SK-N-SH treated with all-trans-retinoic acid at 6 μM for 48 hours (cell line): ENCODE measurements at places on chromosomes 5 and 9.

DNA sequence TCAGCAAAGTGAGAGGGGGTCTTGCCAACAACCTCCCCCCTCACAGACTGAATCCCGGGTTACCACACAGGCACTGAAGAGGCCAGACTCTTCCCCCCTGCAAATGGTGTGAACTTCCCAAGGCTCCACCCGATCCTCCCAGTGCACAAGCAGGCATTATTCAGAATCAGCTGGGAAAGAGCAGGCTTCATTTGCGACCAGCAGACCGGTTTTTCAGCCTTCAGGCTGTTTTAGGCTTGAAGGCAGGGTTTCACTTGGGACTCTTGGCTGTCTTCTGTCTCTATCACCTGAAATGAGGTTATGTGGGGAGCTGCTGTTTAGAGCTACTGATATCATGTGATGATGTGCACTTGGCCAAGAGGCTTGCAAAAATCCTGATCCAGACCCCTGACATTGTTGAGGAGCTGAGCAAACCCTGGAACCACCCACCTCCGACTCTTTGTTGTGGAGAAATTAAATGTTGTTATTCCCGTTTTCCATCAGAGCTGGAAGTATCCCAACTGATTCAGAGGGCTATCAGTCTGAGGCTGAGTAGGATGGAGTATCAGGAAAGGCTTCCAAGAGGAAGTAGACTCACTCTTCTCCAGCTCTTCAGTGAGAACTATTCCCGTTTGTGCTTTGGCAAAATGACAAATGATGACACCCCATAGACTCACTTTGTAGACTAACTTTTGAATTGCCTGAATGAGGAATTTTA lies 63.3 kb upstream of the ZFR start:
- peak; percentile 27; the same call in 2 of the 3 replicates for ATAC-seq

DNA sequence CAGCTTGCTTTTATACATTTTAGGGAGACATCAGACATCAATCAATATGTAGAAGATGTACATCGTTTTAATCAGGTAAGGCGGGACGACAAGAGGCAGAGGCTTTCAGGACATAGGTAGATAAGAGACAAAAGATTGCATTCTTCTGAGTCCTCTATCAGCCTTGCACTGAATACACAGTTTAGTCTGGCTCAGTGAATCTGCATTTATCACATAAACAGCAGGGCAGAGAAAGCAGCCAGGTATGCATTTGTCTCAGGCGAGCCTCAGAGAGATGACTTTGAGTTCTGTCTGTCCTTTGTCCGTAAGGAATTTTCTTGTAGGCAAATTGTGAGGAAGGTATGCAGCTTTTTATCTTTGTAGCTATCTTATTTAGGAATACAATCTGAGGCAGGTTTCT lies 202.8 kb upstream of the TAS2R1 start:
- ATAC-seq = no peak

GRCh38 chr5:78242001-78242400 lies 52.5 kb downstream of the AP3B1 start:
- ATAC-seq = no peak

GRCh38 chr9:4400731-4401130 lies 89.5 kb upstream of the SLC1A1 start:
- ATAC-seq = no peak

- ATAC-seq = no peak
Measured at GRCh38 chr9:109476642-109477257, 21.4 kb downstream of the PTPN3 start.

DNA sequence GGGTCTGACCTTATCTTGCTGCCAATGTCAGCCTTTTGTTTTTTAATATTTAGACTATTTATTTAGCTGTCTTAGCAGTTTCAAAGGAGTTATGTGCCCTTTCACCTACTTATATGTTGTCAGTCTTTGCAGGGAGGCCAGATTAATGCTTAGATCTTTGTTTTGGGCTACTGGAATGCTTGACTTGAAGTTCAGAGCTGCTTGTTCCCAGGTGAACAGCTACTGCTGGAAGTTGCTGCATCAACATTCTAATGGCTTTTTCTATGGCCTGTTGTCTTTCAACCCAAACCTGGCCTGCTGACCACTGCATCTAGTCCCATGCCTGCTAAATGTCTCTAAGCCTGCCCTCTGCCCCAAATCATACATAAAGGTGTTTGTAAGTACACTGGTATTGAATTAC lies 3.0 kb downstream of the SLC22A5 start:
- ATAC-seq = no peak
